T-helper 17 cell (primary cell): ENCODE measurements at places on chromosomes 11 and 22.

- H3K27me3 ChIP-seq, result no peaks in the 10 kb centered on the region
- DNase-seq, result no peak
- H3K4me1 ChIP-seq, result peaks cover 22% of the 10 kb centered on the region
- no peak overlapping the region for H3K27ac ChIP-seq
- peaks cover 4% of the 10 kb centered on the region for H3K36me3 ChIP-seq
- no peak overlapping the region for H3K4me3 ChIP-seq
Measured at GRCh38 chr22:40509401-40510134, 127.0 kb downstream of the MRTFA start.

DNA sequence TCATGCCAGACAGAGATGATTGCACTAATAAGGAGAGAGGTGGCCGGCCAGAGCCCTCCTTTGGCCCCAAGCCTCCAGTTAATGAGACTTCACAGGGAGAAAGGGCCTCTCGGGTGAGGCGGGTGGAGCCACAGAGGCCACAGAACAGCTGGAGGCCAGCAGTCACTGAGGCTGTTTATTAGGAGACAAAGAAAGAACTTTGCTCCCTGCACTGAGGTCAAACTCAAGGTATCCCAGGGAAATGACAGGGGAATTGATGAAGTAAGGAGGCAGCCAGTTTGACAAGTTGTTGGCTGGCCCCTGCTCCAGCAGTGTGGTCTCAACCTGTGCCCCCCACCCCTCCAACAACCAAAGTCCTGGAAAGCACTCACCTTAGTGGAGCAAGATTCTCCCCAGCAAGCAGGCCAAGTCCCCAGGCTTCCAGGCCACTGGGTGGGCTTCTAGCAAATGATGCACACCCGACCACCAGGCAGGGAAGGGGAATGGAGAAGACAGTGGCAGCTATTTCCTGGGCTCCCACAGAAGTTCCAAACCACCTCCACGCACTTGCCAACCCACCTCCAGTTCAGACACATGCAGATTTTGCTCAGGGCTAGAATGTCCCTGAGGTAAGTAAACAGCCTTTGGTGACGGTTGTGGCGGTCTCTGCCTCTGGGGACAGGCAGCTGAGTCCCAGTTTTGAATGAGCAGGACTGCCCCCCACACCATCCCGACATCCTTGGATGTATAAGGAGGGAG is 53.2 kb downstream of the RPUSD4 start:
- no peak for DNase-seq
- no peaks in the 10 kb centered on the region for H3K36me3 ChIP-seq
- H3K4me3 ChIP-seq, result no peak overlapping the region
- peaks cover 9% of the 10 kb centered on the region for H3K27me3 ChIP-seq
- H3K27ac ChIP-seq, result no peak overlapping the region
- H3K4me1 ChIP-seq, result peaks cover 2% of the 10 kb centered on the region

GRCh38 chr11:130478204-130478701 is 29.8 kb downstream of the ADAMTS15 start:
- H3K27ac ChIP-seq, result no peak overlapping the region
- H3K27me3 ChIP-seq, result peaks cover 23% of the 10 kb centered on the region
- no peak for DNase-seq
- H3K36me3 ChIP-seq, result no peaks in the 10 kb centered on the region

- peak overlapping the region; percentile 91 for H3K4me3 ChIP-seq
- H3K27ac ChIP-seq, result no peak overlapping the region
- peaks cover 22% of the 10 kb centered on the region for H3K27me3 ChIP-seq
- no peaks in the 10 kb centered on the region for H3K36me3 ChIP-seq
- peaks cover 9% of the 10 kb centered on the region for H3K4me1 ChIP-seq
Measured at GRCh38 chr11:64449381-64450167, 90.6 kb downstream of the RPS6KA4 start.

DNA sequence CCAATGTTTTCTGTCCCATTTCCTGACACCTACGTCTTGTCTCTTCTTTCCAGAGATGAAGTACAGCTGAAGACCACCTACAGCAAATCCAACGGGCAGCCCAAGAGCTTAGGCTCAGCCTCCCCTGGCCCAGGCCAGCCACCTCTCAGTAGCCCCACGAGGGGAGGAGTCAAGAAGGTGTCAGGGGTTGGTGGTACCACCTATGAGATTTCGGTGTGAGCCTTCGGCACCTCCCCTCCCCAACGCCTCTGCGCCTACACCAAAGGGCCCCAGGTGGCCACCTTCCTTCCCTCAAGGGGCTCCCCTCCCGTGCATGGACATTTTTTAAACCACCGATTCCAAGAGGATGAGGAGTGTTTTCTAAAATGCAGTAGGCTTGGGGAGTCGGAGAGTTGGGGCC is 12.2 kb downstream of the MED19 start:
- H3K4me3 ChIP-seq, result no peak overlapping the region
- H3K36me3 ChIP-seq, result peaks cover 10% of the 10 kb centered on the region
- H3K4me1 ChIP-seq, result no peaks in the 10 kb centered on the region
- DNase-seq, result no peak
- H3K27ac ChIP-seq, result peak overlapping the region; percentile 2

DNA sequence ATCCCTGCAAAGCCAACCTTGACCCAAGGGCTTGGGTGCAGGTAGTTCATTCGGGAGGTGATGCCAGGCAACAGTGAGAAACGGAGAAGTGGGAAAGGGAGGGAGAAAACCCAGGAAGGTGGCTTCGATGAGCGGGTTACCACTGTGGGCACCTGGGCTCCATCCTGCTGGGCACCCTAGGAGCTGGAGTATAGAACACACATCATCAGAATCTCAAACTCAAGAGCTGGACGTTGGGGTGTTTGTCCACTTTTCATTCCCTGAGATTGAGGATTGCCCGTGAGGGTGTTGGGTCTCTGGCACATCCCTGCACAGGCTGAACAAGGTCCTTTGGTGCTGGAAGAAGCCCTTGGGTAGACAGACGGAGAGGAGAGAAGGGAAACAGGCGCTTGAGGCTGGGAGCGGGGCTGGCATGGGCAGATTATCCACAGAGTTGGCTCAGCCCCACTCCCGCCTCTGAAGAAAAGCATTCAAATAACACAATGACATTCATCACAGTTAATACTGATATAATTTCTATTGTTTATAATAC is 70.4 kb downstream of the LRRC32 start:
- H3K27ac ChIP-seq, result no peak overlapping the region
- no peak for DNase-seq
- no peaks in the 10 kb centered on the region for H3K27me3 ChIP-seq
- H3K4me3 ChIP-seq, result no peak overlapping the region
- peaks cover 5% of the 10 kb centered on the region for H3K4me1 ChIP-seq
- H3K36me3 ChIP-seq, result peaks cover 3% of the 10 kb centered on the region

DNA sequence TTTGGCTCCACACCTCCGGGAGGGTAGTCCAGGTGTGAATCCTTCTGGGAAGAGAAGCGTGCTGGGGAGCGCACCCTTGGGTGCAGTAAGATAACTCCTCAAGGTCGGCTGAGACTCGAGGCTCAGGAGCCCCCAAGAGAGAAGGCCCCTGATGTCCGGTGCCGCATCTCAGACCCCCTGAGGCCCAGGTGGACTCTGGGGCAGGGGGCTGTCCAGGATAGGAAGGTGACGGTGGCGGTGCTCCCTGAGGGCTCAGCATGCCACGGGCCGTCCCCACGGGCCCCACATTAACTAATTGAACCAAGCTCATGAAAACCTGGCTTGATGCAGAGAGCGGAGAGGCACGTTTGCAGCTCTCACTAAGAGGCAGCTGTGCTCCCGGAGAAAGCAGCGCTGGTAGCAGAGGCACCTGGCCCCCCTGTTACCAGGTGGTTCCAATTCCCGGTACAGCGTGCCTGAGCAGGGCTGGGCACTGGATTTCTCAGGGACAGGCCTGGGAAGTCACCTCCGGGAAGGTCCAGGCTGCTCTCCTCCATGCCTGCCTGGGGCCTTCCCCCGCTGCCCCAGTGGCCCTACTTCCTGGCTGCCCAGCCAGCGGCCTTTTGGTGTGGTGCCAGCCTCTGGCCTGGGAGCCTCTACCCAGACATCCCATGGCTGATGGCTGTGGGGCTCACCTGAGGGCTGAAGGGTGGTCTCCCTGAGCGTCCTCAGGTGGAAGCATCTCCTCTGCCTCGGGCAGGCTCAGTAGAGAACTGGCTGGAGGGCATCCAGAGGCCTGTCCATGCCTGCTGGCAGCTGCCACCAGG is 1.1 kb downstream of the KCNQ1 start:
- no peaks in the 10 kb centered on the region for H3K27me3 ChIP-seq
- no peaks in the 10 kb centered on the region for H3K36me3 ChIP-seq
- no peak for DNase-seq
- H3K27ac ChIP-seq, result no peak overlapping the region
- H3K4me1 ChIP-seq, result peaks cover 28% of the 10 kb centered on the region

- no peak for DNase-seq
- peaks cover 4% of the 10 kb centered on the region for H3K36me3 ChIP-seq
- no peak overlapping the region for H3K27ac ChIP-seq
- no peaks in the 10 kb centered on the region for H3K27me3 ChIP-seq
- H3K4me1 ChIP-seq, result peaks cover 26% of the 10 kb centered on the region
Measured at GRCh38 chr11:118017111-118017510, 30.9 kb downstream of the IL10RA start.

- DNase-seq, result no peak
- H3K4me3 ChIP-seq, result no peak overlapping the region
- peaks cover 12% of the 10 kb centered on the region for H3K4me1 ChIP-seq
- H3K27me3 ChIP-seq, result peaks cover 7% of the 10 kb centered on the region
- H3K27ac ChIP-seq, result no peak overlapping the region
- H3K36me3 ChIP-seq, result peaks cover 2% of the 10 kb centered on the region
Measured at GRCh38 chr11:12064136-12064953, 46.0 kb upstream of the MICAL2 start.

DNA sequence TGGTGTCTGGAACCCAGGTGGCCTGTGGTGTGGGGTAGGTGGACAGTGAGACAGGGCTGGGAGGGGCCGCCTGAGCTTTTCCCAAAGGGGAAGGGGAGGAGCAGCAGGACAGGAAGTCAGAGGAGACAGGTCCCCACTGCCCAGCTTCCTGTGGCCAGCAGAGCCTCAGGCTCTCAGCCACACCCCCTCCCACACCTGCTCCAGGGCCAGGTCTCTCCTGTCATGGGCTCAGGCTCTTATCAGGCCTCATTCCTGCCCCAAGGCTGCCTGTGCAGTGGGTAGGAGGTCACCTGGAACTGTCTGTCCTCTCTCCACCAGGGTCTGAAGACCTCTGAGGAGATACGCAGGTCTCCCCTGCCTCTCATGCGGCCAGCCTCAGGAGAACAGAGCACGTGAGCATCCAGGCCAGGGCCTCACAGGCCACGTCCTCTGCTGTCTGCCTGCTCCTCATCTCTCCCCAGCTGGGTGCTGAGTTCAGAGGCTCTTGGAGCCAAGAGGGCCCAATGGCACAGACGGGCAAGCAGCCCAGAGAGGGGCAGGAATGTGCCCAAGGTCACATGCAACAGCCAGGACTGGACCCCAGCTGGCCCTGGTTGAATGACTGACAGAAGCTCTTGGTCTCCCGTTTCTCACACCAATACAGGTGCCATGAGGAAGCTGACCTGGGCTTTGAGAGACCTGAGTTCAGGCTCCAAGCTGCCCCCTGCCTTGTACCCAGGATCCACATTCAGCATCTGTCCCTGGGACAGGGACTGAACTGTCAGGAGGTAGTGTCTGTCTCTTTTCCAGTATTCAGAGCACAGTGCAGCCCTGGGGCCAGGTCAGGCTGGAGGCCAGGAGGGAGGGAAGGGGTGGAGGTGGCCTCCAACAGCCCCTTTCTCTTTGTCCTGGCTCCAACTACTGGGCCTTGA is 16.7 kb downstream of the STARD10 start:
- H3K27me3 ChIP-seq, result no peaks in the 10 kb centered on the region
- no peak overlapping the region for H3K4me3 ChIP-seq
- H3K27ac ChIP-seq, result peak overlapping the region; percentile 29
- peaks cover 4% of the 10 kb centered on the region for H3K36me3 ChIP-seq

GRCh38 chr22:29072979-29073617 is at the start of gene KREMEN1:
KREMEN1 (plus strand) TSS chr22:29073035; CDS start chr22:29073131, 96 bp downstream.
- H3K36me3 ChIP-seq, result peaks cover 2% of the 10 kb centered on the region
- H3K27me3 ChIP-seq, result peaks cover 30% of the 10 kb centered on the region
- peak within 1 kb of the TSS; percentile 85 for H3K4me3 ChIP-seq
- DNase-seq, result no peak
- H3K27ac ChIP-seq, result no peak within 1 kb of the TSS

DNA sequence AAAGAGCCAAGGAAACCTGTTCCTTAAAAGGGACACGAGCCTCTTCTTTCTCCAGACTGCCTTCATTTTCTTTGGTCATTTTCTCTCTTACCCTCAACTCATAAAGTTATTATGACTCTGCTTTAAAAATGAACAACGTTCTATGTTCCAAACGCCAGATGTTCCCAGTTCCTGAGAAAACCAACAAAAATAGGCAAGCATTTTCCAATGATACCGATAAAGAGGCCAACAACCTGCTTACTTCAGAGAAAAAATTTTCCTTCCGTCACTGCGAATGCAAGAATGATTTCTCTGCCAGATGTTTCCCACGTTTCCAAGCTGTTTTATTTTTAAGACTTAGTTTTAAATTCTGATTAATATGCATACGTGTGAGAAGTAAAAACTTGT is 315 bp upstream of the TRPC6 start:
- no peak overlapping the region for H3K27ac ChIP-seq
- no peaks in the 10 kb centered on the region for H3K36me3 ChIP-seq
- no peaks in the 10 kb centered on the region for H3K4me1 ChIP-seq
- peaks cover 10% of the 10 kb centered on the region for H3K27me3 ChIP-seq
- no peak overlapping the region for H3K4me3 ChIP-seq

DNA sequence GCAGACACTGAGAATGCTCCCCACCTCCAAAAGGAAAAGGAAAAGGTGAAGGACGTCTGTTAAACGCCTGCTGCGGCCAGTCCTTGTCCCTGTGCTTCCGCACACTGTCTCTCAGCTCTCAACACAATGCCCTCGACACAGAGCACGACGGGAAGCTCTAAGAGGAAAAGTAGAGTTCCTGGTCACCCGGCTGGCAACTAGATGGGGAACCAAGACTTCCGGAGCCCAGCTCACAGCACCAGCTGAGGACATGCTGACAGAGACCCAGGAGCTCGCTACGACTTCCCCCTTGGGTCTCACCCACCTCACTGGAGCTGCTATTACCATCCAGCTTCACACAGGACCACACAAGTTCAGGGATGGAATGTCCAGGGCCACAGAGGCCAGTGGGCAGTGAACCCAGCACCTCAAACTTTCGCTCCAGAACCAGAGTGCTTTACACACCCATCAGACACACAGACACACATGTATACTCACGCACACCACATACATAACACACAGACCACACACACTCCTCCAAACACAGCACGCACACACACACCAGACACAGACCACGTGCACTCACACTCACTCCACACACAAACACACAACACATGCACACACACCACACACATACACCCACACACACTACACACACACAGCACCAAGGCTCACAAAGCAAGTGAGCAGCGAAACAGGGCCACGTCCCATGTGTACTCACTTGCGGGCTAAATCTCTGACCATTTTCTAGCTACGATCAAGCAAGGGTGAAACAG is 9.6 kb downstream of the SULT4A1 start:
- peaks cover 6% of the 10 kb centered on the region for H3K36me3 ChIP-seq
- peaks cover 53% of the 10 kb centered on the region for H3K27me3 ChIP-seq
- H3K4me3 ChIP-seq, result no peak overlapping the region
- H3K4me1 ChIP-seq, result no peaks in the 10 kb centered on the region
- no peak for DNase-seq
